ENCODE measurements at places on chromosomes 3 and 15. TPM values are rescaled to one million over a fixed set of nuclear protein-coding genes. Genes with fewer than 3 reads are reported as not detected.

GRCh38 chr15:94324835-94325767 is 93.7 kb downstream of the MCTP2 start:
- no peak for DNase-seq

- DNase-seq = no peak
These were observed 76.4 kb downstream of the ZPLD1 start for GRCh38 chr3:102511168-102511567.

Gene PRICKLE2
- 12.4 TPM for total RNA-seq

GRCh38 chr3:120536642-120537041 is 59.5 kb upstream of the NDUFB4 start:
- DNase-seq = no peak

DNA sequence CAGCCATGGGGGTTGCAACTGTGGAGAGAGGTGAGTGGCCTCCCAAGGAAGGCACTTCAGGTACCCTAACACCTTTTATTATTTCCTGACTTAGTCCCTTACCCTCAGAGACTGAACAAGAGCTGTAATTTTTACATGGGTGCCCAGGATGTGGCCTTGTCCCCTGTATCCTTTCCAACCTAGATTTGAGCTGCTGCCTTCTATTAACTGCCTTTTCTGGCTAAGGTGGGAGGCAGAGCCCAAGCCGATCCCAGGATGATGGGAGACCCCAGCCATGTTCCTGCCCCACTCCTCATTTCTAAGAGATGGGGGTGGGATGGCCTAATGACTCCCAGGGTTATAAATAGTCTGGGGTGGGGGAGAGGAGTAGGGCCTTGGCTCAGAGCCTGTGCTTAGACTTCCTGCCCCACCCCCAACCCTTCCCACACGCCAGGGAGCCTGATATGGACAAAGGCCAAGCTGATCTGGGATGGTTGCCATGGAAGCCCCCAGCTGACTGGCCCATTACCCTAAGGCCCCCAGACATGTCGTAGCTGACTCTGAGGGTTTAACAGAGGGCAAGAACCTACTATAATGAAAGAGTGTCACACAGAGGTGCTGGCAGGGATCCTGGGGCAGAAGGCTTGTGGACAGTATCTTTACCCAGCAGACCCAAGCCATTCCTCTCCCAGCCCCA is 1.9 kb downstream of the KLHDC8B start:
- DNase-seq = peak; percentile 82

GRCh38 chr15:99762288-99762687 is 29.1 kb upstream of the LYSMD4 start:
- DNase-seq = no peak

DNA sequence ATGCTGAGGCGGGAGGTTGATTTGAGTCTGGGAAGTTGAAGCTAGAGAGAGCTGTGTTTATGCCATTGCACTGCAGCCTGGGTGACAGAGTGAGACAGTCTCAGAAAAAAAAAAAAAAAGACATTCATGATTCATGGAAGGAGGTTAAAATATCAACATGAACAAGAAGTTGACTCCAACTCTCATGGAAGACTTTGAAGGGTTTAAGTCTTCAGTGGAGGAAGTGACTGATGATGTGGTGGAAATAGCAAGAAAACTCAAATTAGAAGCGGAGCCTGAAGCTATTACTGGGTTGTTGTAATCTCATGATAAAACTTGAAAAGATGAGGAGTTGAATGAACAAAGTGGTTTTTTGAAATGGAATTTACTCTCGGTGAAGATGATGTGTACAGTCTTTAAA is 491.8 kb downstream of the SQOR start:
- DNase-seq = no peak

GRCh38 chr3:66803721-66804695 is 194.1 kb upstream of the KBTBD8 start:
- DNase-seq = no peak

Gene NMD3
- 70.3 TPM for total RNA-seq

Gene HAPLN3
- total RNA-seq = 9.8 TPM

Gene CD47
- total RNA-seq = 51.4 TPM

Gene SYNM
- 395 TPM for total RNA-seq

DNA sequence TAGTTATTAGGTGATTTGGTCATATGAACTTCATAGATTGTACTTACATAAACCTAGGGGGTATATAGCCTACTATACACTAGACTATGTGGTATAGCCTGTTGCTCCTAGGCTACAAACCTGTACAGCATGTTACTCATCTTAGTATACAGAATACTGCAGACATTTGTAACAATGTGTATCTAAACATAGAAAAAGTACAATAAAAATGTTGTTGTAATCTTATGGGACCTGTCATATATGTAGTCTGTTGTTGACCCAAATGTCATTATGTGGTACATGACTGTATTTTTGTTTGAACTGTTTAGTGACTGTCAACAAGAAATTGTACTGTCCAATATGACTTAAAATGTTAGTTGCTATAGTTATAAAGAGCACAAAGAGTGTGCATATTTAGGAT is 69.8 kb downstream of the TCF12 start:
- DNase-seq = no peak

DNA sequence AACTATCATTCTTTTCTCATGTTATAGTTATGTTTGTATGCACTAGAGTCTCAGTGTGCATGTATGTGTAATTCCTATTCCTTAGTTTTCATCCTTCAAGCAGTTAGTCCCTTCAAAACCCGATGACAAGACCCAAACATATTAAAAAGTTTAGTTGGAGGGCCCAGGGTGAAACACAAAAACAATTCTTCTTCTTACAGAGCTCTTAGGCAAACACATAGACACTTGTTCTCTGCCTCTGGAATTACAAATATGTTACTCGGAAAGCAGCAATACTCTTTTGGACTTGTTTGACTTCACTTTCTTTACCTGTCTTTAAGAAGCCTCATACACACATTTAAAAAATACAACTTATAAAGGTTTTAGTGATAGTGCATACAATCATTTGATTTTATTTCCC is 763 bp upstream of the CNTN6 start:
- DNase-seq = no peak

Gene PCOLCE2
- total RNA-seq = 42.2 TPM

DNA sequence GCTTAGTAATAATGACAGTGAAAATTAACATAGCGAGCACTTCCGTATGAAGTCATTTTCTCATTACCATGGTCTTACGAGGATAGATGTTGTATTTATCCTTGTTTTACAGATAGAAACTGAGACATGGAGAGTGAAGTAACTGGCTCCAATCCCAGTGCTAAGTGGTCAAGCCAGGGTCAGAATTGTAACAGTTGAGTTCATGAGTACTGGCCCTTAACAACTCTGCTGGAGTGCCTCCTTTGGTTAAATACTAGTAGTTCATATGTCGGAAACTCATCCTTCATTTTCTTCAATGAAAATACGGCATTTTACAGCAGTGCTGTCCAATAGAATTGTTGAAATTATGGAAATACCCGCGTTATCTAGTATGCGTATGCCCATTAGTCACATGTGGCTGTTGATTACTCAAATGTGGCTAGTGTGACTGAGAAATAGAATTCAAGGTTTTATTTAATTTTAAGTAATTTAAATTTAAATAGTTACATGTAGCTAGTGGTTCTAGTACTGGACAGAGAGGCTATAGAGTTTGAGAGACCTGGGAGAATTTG is 32.5 kb downstream of the FNDC3B start:
- DNase-seq = no peak

- DNase-seq = no peak
These were observed 360.2 kb upstream of the ROPN1 start for GRCh38 chr3:124352149-124352539.

DNA sequence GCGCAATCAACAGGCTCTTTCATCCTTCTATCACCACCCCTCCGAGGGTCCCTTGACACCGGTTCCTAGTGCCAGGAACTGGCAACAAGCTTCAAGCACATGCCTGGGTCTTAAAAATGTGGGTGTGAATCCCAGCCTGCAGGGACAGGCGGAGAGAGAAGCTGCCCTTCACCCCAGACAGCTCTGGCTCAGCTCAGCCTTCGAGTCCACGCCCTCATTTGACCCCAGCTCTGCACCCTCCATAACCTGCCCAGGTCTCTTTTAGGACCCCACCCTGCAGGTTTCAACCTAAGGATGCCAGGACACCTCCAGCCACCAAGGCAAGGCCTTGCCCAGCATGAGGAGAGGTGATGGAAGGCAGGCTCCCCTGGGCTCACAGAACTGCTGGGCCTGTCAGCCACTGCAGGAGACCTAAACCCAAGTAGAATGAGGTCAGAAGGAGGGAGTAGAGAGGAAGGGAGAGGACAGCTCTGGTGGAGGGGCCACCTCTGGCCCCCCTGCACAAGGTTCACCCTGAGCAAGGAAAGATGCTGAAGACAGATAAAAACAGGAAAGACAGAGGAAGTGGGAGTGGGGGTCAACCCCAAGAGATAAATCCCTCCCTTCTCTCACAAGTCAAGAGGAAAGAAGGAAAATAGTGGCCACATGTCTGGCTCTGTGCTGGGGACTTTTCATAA is 2.6 kb upstream of the LOXL1 start:
- no peak for DNase-seq

DNA sequence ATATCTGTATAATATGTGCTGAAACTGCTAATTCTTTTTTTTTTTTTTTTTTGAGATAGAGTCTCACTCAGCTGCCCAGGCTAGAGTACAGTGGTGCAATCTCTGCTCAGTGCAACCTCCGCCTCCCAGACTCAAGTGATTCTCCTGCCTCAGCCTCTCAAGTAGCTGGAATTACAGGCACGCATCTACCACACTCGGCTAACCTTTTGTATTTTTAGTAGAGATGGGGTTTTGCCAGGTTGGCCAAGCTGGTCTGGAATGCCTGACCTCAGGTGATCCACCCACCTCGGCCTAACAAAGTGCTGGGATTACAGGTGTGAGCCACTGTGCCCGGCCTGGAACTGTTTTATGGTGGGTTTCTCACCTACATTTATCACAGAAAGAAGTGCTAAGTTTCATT is 307.8 kb upstream of the STT3B start:
- no peak for DNase-seq

Gene ECT2
- 3.0 TPM for total RNA-seq

Gene DLL4
- total RNA-seq = 11.5 TPM

GRCh38 chr3:155556531-155556930 is 188.3 kb downstream of the PLCH1 start:
- no peak for DNase-seq

Gene MESP2
- 0.19 TPM for total RNA-seq

DNA sequence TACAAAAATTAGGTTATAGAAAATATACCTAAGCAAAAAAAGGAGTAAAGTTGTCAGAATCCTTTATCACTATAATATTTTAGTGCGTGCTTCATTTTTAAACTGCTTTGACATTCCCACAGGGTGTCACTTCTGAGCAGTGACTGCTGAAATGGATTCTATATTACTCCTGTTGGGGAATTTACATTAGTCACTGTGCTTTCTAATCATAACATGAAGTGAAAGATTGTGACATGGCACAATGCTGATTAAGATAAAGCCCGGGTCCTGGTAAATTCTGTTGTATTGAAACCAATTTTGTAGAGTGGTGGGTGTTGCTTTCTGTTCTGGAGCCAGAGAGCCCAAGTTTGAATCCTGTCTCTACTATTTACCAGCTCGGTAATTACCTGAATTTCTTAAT is 36.4 kb upstream of the EHHADH start:
- DNase-seq = no peak

DNA sequence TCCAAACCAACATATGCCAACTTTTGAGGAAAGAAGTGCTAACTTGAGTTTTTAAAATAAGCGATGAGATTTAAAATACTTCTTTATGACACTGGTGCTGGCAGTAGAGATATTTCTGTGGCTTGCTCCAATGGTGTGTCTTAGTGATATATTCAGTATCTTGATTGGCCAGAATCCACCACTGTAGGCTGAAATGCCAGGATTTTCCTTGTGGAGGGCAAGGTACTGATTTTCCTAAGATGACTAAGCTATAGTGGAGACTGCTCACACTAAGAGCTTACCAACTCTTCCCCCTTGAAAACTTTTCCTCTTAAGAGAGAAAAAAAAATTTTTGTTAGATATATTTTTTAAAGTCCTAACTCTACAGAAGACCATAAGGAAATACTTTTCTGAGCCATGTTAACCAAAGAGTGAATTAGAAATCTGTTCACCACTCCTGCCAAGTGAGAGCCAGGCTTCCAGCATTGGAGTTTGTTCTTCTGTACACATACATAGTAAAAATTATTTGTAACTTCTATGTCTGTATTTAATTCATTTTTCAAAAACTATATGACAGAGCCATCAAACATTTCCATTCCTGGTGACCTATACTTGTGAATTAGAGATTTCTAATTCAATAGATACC is 109.1 kb downstream of the PPP2R3A start:
- DNase-seq = no peak

- no peak for DNase-seq
These were observed 61.1 kb downstream of the KCNMB2 start for GRCh38 chr3:178597371-178597770.

Gene STARD9
- total RNA-seq = 9.2 TPM

DNA sequence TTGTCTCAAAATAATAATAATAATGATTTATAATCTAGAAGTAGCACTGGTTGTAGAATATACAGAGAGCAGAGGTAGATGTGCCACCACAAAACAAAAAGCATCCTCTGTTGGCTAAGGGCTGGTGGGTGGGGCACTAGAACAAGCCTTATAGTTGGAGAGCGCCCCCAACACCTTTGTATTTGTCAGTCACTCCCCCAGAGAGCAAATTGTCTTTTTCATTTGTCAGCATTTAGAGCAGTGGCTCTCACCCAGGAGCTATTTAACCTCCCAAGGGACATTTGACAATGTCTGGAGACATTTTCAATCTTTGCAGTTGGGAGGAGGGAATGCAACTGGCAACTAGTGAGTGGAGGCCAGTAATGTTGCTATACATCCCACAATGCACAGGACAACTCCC is 6.3 kb downstream of the KAT2B start:
- no peak for DNase-seq

Gene PLSCR5
- not detected for total RNA-seq

GRCh38 chr15:39579487-39580116 is 1.3 kb upstream of the THBS1 start:
- DNase-seq = peak; percentile 89

DNA sequence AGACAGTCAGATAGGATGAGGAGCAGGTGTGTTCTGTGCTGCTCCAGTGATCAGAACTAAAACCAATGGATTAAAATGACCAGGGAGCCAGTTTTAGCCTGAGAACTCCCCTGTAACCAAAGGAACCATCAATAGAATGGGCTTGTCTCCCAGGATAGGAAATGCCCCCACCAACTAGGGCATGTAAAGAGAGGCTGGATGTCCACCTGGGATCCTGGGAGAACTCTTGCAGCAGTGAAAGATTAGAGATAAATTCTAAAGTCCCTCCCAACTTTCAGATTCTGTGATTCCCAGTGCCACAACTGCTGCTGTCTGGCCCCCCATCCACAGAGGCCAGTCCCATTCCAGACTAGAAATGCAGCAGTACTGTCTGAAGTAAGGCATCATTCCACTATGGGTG is 33.8 kb downstream of the HDC start:
- DNase-seq = no peak

- DNase-seq = no peak
These were observed 445 bp downstream of the LMOD3 start for GRCh38 chr3:69121950-69122349.

- no peak for DNase-seq
These were observed 66.8 kb upstream of the PCSK6 start for GRCh38 chr15:101556273-101556672.

DNA sequence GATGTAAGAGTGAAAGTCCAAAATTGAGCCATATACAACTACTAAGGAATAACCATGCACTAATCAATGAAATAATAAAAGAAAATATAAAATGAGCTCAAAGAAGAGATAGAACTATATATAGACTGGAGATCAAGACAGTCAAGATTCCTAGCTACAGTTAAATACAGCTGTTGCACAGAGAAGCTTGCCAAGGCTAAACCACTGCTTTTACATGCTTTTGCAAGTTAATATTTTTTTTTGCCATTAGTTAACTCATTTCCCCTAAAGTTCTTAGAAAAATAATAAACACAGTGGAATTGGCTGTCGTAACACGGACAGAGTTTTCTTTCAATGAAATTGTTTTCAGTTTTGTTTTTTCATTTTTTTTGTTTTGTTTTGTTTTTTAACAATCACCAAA is 123.0 kb downstream of the VGLL3 start:
- no peak for DNase-seq

All from cardiac septum (tissue), 1 donor.